ENCODE measurements at places on chromosomes 1 and 21.

DNA sequence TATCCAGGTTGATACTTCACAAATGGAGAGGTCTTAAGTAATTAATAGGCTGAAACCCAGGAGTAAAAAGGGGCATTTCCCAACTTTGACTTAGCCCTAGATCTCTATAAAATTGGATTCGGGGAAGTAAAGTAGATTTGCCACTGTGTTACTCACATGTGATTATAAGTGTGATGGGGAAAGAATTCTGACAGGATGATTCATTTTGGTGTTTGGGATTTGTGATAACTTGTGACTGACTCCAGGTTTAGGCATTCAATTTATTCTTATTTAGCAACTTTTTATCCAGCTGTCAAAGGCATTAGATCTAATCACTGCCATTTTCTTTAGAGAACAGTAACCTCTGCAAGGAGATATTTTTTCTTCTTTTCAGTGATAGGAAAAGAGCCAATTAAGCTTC is 175.5 kb downstream of the ASTN1 start:
- no peak for DNase-seq

DNA sequence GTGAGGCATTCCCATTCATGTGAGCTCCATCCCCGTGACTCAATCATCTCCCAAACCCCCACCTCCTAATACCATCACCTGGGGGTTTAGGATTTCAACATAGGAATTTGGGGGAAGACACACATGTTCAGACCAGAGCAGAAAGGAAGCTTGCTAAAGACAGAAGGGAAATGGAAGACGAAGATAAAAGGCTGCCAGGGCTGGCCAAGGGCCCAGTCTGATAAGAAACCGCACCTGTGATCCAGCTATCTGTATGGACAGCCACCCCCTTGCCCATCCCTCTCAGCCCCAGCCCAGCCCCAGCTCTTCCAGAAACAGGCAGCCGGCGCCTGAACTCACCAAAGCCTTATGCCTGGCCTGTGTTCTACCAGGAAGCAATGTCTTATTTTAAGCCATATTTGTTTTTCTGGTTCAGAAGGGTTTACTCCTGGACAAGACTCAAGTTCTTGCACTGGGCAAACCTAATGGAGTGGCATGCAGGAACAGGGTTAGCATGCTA is 198.4 kb upstream of the VAMP3 start:
- DNase-seq = no peak

DNA sequence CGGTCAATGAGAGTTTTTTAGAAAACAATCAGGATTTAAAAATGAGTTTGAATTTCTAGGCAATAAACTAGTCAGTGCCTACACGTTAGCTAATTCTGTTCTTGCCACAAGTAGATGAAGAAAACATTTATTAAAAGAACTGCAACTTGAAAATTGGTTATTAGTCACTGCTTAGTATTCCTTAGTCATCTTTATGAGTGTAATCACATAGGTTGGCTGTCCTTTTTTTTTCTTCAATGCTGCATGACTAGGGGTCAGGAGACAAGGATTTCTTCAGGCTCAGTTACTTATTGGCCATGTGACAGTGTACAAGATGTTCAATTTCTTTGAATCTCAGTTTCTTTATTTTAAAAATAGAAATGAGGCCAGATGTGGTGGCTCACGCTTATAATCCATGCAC is 17.1 kb downstream of the SOAT1 start:
- DNase-seq = no peak

GRCh38 chr1:66576645-66577044 is 42.7 kb downstream of the SGIP1 start:
- peak; percentile 20 for DNase-seq

DNA sequence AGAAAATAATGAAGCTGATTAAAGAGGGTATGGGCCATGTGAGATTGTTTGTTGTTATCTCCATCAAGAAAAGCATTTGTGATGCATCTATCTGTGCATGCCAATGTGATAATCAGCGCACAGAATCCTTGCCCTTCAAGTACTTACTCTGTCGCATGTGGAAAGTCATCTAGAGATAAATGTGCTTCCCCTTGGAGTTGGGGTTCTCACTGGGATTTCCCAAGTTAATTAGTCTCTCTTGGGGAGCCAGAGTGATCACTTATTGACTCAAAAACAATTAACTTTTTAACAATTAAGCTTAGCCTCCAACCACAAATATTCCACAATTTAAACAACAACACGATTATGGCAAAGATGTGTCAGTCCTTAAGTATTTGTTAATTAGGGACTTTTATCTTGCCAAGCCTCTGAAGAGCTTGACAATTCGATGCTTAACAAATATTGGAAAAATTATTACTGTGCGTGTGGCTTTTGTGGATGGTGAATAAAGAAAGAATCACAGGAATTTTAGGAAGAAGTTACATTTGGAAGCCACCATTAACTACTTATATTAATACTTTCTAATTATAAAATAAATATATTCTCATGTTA is 17.5 kb downstream of the RHOU start:
- DNase-seq = no peak
